ENCODE measurements at places on chromosomes 5 and 9.

GRCh38 chr5:136518814-136519213 is 153.5 kb upstream of the TRPC7 start:
- no peak for DNase-seq

GRCh38 chr5:51810592-51810991 is 427.3 kb downstream of the ISL1 start:
- no peak for DNase-seq

- no peak for DNase-seq
These were observed 39.9 kb upstream of the HAND1 start for GRCh38 chr5:154517810-154518437.

DNA sequence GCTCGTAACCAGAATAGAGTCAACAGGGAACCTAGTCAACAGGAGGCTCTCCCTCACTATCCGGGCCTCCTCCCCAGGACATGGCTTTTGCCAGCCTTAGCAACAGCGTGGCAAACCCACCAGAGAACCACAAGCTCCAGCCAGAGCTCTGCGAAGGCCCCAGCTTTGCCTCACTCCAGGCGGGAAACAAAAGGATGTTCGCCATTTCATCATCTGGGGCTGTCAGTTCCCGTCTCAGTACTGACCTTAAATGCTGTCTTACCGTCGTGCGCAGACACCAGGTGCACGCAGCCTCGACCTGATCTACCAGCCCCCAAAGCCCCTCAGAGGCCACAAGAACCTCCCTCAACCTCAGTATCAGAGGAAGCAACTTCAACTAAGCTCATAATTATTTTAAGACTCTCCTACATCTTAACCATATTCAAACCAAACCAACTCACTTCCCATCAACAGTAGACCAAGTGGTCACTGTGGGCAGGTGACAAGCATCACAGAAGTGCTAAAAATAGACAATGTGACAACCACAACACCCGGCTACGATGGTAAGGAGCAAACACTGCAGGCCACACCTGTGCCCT is 71.4 kb downstream of the SEMA4D start:
- DNase-seq = no peak

DNA sequence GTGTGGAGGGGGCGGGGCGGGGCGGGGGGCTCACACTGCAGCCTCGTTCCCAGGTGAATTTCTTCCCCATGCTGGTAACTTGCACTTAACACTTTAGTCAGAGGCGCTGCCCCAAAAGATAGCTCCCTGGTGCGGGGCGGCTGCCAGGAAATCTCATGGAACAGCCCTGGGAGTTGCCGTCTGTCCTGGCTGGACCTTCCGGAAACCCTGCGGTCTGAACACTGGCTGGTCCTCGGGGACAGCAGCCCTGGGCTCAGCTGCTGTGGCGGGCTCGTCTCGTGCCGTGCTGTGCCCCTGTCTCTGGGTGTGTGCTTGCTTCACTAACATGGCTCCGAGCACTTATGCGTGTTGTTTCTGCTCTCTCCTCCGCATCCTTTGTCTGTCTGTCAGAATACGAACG is 25.8 kb downstream of the PTGES2 start:
- no peak for DNase-seq

- DNase-seq = no peak
These were observed 35.5 kb downstream of the CACNA1B start for GRCh38 chr9:137913132-137913531.

DNA sequence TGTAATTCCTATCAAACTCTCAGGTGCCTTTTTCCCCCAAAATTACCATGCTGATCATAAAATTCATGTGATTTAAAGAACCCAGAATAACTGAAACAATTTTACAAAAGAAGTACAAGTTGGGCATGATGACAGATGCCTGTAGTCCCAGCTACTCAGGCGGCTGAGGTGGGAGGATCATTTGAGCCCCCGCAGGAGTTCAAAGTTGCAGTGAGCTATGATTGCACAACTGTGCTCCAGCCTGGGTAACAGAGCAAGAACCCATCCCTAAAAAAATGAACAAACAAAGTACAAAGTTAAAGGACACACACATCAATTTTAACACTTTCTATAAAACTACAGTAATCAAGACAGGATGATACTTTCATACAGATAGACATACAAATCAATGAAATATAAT is 97.9 kb upstream of the LPAR1 start:
- DNase-seq = no peak

DNA sequence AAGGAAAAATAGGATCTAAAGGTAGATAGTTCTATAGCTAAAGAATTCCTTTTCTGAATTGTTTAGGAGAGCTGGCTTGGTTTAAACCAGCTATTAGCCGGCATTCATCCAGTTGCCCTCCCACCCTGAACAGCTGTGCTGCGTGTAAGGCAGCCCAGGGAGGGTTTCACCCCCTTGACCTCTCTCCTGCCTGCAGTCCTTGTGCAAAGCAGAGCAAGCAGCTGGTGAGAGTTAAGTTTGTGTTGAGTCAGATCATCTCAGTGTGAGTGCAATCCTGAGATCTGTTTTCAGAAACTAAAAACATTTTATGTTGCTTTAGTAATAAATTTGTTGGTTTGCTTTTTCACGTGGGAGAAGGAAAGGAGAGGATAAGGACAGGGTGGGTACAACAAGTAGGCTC is 13.0 kb downstream of the SLC25A25 start:
- DNase-seq = no peak

GRCh38 chr5:77987331-77987730 is 211.2 kb upstream of the TBCA start:
- no peak for DNase-seq

DNA sequence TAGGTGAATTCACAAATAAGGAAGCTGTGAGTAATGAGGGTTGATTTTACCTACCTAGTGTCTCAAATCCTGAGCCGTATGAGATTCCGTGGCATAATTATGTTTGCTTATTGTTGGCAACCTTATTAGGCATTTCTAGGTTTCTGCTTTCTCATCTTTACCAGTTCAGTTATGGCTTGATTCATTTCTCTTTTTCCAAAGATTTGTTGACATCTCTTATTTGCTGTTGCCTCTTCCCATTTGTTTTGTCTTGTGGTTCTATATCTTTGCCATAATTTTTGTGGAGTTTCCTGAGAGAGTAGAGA is 470 bp downstream of the IL31RA start:
- DNase-seq = no peak

- no peak for DNase-seq
These were observed 1.0 kb downstream of the KLF4 start for GRCh38 chr9:107488375-107489143.

- DNase-seq = no peak
These were observed 246.7 kb upstream of the TRPM3 start for GRCh38 chr9:71368157-71368556.

DNA sequence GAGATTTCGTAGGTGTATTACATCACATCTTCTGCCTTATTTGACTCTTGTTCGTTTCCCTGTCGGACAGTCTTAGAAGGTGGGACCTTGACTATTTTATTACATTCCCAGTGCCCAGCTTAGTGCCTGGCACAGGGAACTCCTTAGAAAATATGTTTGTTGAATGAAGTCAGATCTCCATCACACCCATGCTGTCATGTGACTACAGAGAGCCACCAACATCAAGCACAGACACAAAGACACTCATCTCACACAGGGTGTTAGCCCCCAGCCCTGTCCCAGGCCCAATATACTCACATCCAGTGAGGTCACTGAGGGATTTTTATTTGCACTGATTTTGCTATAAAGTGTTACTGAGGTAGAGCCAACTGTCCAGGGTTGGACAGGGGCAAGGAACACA is 692 bp upstream of the SRA1 start:
- DNase-seq = no peak

GRCh38 chr9:130337318-130337717 is 71.8 kb downstream of the HMCN2 start:
- no peak for DNase-seq

DNA sequence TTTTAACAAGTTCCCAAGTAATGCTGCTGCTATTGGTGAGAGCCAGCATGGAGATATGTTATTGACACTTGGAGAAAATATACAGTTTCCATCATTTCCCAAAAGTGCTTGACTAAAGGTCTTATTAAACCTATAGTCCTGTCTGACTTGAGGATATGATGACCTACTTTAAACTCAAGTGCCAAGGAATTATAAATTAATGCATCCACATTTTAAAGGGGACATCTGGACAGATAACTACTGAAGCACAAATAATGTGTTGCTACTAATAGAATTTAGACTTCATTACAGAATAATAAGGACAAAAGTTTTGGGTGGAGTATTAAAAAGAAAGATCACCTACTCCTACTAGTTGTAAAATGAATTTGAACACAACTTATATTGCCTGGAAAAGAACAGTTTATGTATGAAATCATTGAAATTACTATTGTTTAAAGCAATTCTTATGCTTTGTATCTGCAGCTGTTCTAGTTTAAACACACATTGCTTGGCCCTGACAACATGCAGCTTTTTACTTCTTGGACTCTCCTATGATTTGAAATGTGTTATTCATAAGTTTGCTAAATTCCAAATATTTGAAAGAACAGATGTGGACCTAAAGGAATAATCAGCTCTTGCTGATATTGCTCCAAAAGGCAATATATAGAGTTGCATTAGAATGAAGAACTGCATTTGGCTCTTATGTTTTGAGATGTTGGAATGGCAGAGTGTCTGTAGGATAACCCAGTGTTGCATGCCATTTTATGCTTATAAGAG is 73.4 kb downstream of the SGCD start:
- no peak for DNase-seq

GRCh38 chr5:42950456-42951292 is 89.4 kb downstream of the ANXA2R start:
- peak; percentile 63 for DNase-seq

- DNase-seq = no peak
These were observed 15.9 kb upstream of the RUFY1 start for GRCh38 chr5:179534431-179534830.

GRCh38 chr9:94802793-94803192 is 76.3 kb downstream of the AOPEP start:
- no peak for DNase-seq

DNA sequence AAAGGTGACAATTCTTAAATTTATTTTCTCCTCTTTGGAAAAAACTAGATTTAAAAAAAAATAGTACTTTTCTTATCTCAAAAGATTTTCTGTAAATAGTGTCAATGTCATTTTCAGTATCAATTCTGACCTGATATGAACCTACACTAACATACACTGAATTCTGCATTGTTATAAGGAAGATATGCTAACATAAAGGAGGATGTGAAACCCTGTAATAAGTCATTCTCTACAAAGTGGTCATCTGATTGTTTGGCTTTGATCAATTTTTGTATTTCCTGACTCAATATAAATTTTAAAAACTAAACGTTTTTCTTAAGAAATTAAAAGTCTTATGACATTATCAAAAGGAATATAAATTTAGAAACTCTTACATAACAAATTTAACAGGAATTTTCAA is 233.6 kb upstream of the EDIL3 start:
- no peak for DNase-seq

DNA sequence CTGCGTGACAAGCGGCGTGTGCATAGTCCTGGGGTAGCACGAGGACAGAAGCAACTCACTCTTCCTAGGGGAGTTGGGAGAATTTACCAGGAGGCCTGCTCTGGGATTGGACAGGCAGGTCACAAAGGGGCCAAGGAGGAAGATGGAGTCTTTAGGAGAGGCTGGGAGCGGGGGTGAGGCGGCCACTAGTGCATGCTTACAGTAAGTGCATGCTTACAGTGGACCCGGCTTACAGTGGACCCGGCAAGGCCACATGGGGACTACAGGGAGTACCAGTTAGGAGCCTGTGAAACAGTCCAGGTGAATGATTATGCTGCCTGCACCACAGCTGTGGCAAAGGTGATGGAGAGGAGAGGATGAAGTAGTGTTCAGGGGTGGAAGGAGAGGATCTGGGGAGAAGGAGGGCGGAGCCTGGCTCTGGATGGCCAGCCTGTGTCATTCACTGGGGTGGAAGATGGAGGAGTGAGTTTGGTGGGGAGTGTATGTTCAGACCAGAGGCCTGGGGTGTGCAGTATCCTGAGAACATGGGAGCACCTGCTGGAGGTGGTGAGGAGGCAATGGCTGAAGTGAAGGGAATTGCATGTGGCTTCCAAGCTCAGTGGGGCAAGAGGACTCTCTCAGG is 78.7 kb downstream of the CRB2 start:
- no peak for DNase-seq

DNA sequence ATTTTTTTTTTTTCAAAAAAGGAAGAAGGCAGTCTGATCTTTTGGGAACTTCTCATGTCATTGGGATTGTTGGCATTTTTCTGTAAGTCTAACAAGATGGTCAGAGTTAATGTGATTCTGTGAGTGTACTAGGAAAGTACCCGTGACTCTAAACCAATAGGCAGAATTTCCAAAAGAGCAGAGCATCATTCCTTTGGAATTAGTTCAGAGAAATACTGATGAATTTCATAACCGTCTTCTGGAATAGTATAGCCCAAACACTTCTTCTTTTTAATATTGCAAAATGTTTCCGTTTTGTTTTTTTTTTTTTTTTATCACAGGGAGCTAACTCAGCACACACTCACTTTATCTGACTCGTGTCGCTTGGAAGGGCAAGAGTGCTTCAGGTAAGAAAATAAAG is 407.4 kb downstream of the DTWD2 start:
- DNase-seq = no peak

DNA sequence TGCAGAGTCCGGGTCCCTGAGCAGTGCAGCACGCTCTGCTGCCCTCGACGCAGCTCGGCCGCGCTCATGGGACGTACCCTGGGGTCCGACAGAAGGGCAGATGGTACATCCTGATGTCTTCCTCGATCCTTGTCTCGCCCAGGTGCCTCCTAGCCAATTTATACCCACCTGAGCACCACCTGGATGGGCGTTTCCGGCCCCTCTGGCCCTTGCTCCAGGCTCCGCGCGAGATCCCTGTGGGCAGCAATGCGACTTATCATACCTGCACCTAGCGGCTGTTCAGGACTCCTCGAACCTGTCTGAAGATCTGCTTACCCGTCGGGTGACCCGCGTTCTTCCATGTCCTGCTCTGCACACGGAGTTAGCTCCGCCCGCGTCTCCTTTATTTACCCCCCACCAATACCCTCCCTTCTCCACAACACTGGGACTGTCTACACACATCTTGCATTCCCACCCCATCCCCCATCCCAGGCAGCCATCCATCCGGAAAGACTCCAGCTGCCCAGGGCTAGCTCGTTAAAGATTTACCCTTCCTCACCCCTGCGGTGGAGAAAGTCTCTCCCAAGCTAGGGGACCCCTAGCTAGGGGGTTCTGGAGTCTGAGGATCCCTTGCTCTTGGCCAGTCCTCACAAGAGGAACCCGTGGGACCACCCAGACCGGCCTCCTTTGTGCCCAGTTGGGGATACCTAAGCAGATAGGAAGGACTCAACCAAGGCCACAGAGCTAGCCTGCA is at the start of gene KIF12:
Gene KIF12 (minus strand): TSS at position 357 of the 733 bp plus-strand sequence. CDS start 16 bp downstream, at position 341.
- DNase-seq = no peak

- DNase-seq = no peak
These were observed 268.4 kb upstream of the PANK3 start for GRCh38 chr5:168847511-168848073.

- DNase-seq = no peak
These were observed 48.0 kb downstream of the SAR1B start for GRCh38 chr5:134584662-134585061.
